ENCODE measurements at places on chromosomes 12 and 14. TPM values are rescaled to one million over a fixed set of nuclear protein-coding genes. Genes with fewer than 3 reads are reported as not detected.

IFNG gene
- not detected for total RNA-seq

DPY19L2 gene
- total RNA-seq: 1.3 TPM

KRT78 gene
- not detected for total RNA-seq

ZNF385A gene
- 16.0 TPM for total RNA-seq

NGB gene
- total RNA-seq: 0.33 TPM

B3GNT4 gene
- total RNA-seq: 0.78 TPM

SMCO2 gene
- 0.28 TPM for total RNA-seq

OVCH1 gene
- 0.67 TPM for total RNA-seq

MIP gene
- total RNA-seq: 0.17 TPM

PPP1R3E gene
- total RNA-seq: 3.7 TPM

MYH6 gene
- total RNA-seq: not detected

SYT1 gene
- total RNA-seq: 20.6 TPM

MDGA2 gene
- not detected for total RNA-seq

C1QL4 gene
- total RNA-seq: 0.27 TPM

PRR4 gene
- 4.0 TPM for total RNA-seq

PMCH gene
- not detected for total RNA-seq

GLT8D2 gene
- total RNA-seq: 20.1 TPM

CISTR gene
- total RNA-seq: not detected

ZNF140 gene
- total RNA-seq: 15.7 TPM

CSRNP2 gene
- total RNA-seq: 55.5 TPM

LMNTD1 gene
- 0.33 TPM for total RNA-seq

CLEC9A gene
- not detected for total RNA-seq

EAPP gene
- total RNA-seq: 28.9 TPM

BAZ1A gene
- 25.0 TPM for total RNA-seq

KRT8 gene
- 87.0 TPM for total RNA-seq

LRRC9 gene
- total RNA-seq: not detected

GLIPR1L2 gene
- 1.2 TPM for total RNA-seq

GARIN6 gene
- total RNA-seq: not detected

PPP4R4 gene
- 6.3 TPM for total RNA-seq

GUCY2C gene
- not detected for total RNA-seq

CIT gene
- 3.2 TPM for total RNA-seq

SELPLG gene
- 0.50 TPM for total RNA-seq

CEBPE gene
- total RNA-seq: not detected

PRMT5 gene
- 146 TPM for total RNA-seq

KIF5A gene
- total RNA-seq: 1.3 TPM

SERPINA12 gene
- total RNA-seq: not detected

SLC25A47 gene
- total RNA-seq: not detected

AKAP5 gene
- total RNA-seq: 0.67 TPM

ACOT6 gene
- not detected for total RNA-seq

SPTB gene
- under 0.01 TPM for total RNA-seq

KRT83 gene
- total RNA-seq: not detected

FAR2 gene
- 4.0 TPM for total RNA-seq

SLC8A3 gene
- not detected for total RNA-seq

HCFC2 gene
- 9.2 TPM for total RNA-seq

TAS2R20 gene
- total RNA-seq: 5.7 TPM

CCDC38 gene
- total RNA-seq: not detected

SPRING1 gene
- total RNA-seq: 37.3 TPM

C14orf180 gene
- not detected for total RNA-seq

EFCAB11 gene
- 4.0 TPM for total RNA-seq

PLEKHG7 gene
- not detected for total RNA-seq

PTPN6 gene
- total RNA-seq: 13.0 TPM

NRL gene
- total RNA-seq: 2.2 TPM

GMPR2 gene
- 55.7 TPM for total RNA-seq

CNIH1 gene
- total RNA-seq: 196 TPM

ULK1 gene
- total RNA-seq: 9.8 TPM

TAS2R9 gene
- not detected for total RNA-seq

ART4 gene
- total RNA-seq: not detected

C12orf42 gene
- total RNA-seq: not detected

BCL11B gene
- 2.7 TPM for total RNA-seq

All from mammary epithelial cell (primary cell).